ENCODE measurements at places on chromosomes 6 and 20.

- no peak for DNase-seq
These were observed 15.3 kb downstream of the AFDN start for GRCh38 chr6:167841981-167842380.

- no peak for DNase-seq
These were observed 12.8 kb downstream of the ESF1 start for GRCh38 chr20:13771853-13772453.

- DNase-seq = no peak
These were observed 259.9 kb downstream of the FOXA2 start for GRCh38 chr20:22324505-22324904.

GRCh38 chr20:63011798-63012197 is 5.0 kb upstream of the BHLHE23 start:
- DNase-seq = no peak

DNA sequence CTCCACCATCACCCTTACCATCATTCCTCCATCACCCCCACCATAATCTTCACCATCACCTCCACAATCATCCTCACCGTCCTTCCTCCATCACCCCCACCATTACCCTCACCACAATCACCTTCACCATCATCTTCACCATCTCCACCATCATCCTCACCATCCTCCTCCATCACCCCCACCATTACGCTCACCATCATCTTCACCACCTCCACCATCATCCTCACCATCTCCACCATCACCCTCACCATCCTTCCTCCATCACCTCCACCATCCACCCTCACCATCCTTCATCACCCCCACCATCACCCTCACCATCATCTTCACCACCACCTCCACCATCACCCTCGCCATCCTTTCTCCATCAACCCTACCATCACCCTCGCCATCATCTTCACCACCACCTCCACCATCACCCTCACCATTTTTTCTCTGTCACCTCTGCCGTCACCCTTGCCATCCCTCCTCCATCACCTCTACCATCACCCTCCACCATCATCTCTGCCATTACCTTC is 33.1 kb upstream of the MPC1 start:
- no peak for DNase-seq
